ENCODE measurements at places on chromosomes 12 and 14.

DNA sequence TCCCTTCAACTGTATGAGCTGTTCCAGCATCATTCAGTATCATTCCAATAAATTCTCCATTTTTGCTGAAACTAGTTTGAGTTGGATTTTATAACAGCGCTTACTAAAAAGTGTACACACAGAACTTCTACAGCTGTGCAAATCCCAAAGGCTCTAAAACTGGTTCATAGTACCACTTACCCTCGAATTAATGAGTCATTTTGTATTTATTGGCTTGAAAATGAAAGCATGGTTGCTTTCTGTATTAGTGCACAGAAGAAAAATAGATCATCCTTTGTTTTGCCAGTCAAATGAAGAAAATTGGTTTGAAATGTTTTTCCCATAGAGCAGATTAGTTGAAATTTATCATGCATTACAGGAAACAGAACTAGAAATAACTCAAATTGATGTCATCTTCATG is 268.3 kb upstream of the CPNE8 start:
- DNase-seq: no peak

- no peak for DNase-seq
Measured at GRCh38 chr14:100629098-100629497, 41.9 kb upstream of the BEGAIN start.

DNA sequence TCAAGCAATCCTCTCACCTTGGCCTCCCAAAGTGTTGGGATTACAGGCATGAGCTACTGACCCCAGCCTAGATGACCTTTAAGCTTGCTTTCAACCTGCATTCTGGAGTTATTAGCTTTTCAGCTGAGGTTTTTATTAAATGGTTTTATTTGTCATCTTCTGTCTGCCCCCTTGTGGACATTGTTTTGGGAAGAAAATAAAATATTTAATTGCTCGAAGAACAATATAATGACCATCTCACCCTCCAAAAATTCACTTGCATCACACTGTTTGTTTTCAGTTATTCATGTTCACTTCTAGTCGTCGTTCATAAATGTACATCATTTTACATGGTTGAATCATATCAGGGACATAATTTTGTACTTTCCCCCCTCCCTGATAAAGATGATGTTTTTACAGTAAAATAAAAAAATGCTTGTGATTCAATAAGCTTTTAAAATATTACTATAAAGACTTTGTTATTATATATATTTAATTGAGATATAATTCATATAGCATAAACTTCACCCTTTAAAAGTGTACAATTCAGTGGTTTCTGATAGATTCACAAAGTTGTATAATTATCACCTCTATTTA is 10.1 kb upstream of the SPATS2 start:
- DNase-seq: peak; percentile 16

- DNase-seq: no peak
Measured at GRCh38 chr14:64060648-64061096, 207.9 kb downstream of the SYNE2 start.

DNA sequence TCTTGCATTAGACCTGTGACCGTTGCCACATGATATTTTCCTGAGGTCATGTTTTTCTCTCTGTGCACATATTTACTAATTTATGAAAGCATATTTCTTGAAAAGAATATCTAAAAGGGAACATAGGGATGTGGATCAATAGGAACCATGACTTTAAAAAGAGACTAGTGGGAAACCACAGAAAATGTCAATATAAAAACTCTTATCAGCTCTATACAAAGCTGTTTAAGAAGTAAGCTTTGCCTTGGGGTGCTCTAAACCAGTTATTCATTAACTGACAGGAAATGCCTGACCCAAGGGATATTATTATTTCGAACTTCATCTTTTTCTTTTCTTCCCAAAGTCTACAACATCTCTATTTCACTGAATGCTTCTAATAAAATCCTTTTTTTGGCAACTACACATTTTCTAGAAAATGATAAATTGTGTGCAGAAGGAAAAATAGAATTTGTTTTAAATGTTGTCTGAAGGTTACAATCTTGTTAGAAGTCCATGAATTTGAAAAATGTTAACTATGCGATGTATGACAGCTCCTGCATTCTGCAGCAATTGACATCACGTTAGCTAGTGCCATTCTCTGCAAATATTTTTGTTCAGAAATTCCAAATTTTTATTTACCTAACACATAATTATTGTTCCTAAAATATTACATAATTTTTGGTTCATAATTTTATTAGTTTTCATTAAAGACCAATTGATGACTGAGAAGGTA is 345.0 kb downstream of the SLC16A7 start:
- DNase-seq: no peak

DNA sequence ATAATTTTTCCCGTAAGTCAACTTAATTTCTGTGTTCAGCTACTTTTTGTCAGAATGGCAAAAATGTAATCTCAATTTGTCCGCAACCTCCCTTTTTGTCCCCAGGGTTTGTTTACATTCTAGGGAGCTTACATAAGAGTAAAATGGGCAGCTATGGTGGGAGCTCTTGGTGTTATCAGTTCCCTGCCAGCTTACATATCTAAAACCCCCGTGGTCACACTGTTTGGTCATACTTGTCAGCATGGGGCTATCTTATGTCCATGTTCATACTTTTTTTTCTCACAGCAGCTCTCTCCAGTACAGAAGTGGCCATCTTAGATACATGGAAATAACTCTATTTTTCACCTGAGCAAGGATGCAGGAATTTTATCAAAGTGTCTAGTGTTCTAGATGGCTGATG is 16.7 kb downstream of the SLCO1C1 start:
- no peak for DNase-seq

DNA sequence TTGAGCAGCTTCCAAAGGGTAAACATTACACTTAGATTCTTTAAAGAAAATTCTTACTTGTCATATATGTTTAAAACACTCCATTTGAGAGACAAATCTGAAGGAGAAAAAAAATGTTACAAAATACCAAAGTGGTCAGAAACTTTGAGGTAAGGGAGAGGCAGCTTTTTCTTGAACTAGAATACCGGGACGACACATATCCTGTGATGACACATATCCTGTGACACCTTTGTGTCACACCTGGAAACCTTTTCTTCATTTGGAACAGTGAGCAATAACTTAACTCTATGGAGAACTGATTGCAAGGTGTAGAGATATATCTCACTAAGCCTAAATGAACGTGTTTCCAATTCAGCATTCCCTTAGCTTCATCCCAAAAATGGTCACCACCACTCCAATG is 4.6 kb upstream of the GRIN2B start:
- no peak for DNase-seq

DNA sequence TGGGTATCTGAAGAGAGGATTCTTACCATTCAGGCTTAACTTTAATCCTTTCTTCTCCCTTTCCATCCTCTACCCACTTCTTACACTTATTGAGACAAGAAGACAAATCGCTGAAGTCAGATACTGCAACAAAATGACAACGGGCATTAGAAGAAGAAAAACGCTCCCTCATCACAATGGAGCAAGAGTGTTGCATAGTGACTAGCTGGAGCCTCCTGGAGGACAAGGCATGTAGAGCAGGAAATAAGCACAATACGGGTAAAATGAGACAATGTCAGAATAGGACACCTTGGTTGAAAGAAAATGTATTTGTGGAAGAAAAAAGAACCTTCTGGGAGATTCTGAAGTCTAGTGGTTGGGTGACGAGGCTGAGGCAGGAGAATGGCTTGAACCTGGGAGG is 501.0 kb downstream of the RERGL start:
- DNase-seq: no peak

DNA sequence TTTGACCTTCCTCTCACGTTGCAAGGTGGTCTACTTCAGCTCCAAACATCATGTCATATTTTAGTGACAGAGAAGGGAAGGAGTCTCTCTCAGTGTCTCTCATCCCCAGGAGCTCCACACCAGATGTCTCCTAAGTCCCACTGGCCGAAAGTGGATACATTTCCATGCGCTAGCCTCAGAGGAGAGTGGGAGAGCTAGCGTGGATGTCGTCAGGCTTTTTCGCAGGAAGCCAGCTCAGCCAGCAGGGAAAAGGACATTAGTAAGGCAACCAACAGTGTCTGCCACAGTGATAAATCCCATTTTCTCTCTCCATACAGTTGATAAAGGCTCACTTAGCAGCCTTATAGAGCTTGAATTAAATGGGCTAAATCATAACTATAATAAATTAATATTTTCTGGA is 155.7 kb downstream of the PELI2 start:
- no peak for DNase-seq

DNA sequence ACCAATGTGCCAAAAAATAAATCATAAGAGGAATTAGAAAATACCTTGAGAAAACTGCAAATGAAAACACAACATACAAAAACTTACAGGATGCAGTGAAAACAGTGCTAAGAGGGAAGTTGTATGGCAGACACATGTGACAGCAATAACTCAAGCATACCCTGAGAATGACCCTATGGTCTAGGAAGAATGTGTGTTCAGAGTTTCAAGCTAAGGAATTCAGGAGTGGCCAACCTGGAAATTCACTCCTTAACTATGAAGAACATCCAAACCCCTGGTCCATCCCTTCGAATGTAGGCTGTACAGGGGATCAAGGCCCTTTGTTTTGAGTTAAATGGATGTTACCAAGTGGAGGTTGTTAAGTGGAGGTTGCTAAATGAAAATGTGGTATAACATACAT is 16.7 kb upstream of the TTC9 start:
- DNase-seq: no peak

- DNase-seq: no peak
Measured at GRCh38 chr12:88957358-88957757, 377.1 kb upstream of the KITLG start.

- DNase-seq: no peak
Measured at GRCh38 chr14:84670796-84671195, 859.1 kb upstream of the FLRT2 start.

- no peak for DNase-seq
Measured at GRCh38 chr12:14772946-14773345, 30.3 kb downstream of the WBP11 start.
